ENCODE measurements at places on chromosomes 12 and 14.

DNA sequence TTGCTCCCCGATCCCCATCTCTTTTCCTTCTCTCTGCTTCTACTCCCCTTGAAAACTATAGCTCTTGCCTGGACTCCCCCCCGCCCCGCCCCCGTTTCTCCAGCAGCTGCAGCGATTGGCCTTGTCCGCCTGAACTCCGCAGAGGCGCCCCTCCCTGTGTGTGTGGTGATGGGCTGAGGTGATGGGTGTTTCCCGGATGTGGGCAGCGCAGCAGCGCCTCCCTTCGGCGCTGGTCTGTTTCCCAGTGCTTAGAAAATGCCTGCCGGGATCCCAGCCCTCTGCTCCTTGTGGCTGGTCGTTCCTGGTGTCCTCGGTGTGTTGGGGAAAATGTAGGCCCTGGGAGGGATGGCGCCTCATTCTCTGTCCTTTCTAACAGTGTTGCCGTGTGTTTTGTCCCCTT, 43.3 kb downstream of the GALNT8 start:
- DNase-seq, result no peak

- DNase-seq, result no peak
Measured at GRCh38 chr12:104910196-104910840, 47.8 kb downstream of the SLC41A2 start.

GRCh38 chr12:125519026-125519651, 453.9 kb downstream of the AACS start:
- DNase-seq, result no peak

DNA sequence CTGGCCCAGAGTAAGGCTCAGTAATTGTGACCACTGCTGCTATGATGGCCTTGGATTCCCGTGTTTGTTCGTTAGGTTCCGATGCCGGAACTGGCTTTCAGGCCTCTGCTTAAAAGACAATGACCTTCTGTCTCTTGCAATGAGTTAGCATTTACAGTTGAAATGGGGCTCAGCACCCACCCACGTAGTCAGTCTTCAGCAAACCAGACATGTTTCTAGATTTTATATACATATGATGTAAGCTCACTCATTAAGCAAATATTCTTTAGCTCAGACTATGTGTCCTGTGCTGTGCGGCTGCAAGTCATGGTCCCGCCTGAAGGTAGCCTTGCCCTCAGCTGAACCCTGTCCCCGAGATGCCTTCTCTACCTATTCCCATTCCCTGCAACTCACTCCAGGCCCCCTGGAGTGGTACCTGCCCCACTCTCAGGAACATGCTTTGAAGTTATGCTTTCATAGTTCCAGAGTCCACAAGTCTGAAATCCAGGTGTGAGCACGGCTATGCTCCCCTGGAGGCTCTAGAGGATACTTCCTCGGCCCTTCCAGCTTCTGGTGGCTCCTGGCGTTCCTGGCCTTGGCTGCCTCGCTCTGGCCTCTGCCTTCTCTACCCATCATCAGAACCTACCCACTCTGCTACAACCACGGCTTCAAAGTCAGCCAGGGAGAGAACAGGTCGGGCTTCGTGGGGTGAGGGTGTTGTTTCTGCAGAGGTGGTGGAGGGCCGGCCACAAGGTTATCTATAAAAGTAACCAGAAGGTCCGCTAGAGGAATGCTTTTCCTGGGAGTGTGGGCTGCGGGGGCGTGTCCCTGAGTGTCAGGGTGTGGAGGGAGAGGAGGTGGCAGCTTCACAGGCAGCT, 157.8 kb downstream of the RBM19 start:
- DNase-seq, result no peak

- no peak for DNase-seq
Measured at GRCh38 chr12:9736936-9737705, 4.2 kb upstream of the CLECL1 start.

DNA sequence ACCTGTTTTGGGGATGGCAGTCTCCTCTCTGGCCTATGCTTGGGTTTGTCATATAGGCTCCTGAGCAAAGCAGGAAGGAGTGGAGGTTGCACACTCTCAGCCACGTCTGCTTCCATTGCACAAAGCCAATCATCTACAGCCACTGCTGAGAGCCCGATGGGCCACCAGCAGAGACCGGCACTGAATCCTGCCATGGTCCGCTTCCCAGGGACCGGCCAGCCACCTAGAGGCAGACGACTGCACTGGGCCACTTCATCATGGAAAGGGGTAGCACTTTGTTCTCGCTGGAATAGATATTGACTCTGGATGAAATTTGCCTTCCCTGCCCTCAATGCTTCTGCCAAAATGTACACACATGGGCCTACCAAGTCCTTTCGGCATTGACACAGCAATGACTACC, 22.3 kb downstream of the DLK1 start:
- no peak for DNase-seq

DNA sequence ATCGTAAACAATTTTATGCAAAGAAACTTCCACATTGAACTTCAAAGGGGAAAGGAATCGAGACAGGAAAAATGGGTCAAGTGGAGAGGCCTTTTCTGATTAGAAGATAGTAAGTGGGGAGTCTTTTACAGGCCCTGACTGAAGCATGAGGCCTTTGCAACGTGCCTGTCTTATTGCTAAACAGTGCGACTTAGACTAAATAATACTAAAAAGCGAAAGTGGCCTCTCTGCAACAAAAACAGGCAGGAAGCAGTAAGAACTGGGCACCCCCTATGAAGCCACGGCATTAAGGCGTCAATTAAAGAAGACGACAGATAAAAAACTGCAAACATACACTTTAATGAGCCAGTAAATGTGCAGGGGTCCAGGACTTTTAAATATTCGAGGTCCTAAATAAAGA, 283.4 kb upstream of the GRIP1 start:
- no peak for DNase-seq

GRCh38 chr12:5756338-5756842, 188.7 kb downstream of the ANO2 start:
- no peak for DNase-seq

DNA sequence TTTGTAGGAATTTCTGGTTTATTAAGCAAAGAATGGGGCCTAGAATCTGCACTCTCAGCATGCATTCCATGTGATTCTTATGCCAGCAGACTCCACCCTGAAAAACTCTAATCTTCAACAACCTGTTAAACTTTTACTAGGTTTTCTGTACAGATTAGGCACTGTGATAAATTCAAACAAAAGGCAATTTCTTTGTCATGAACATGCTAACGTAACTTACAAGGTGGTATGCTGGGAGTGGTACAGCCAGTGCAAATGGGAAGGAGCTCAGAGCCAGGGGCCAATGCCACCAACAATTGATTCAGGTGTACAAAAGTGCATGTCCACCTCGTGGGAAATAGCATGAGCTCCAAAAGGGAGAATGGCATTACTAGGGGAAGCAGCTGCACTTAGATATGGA, 83.0 kb downstream of the PPFIBP1 start:
- DNase-seq, result no peak

DNA sequence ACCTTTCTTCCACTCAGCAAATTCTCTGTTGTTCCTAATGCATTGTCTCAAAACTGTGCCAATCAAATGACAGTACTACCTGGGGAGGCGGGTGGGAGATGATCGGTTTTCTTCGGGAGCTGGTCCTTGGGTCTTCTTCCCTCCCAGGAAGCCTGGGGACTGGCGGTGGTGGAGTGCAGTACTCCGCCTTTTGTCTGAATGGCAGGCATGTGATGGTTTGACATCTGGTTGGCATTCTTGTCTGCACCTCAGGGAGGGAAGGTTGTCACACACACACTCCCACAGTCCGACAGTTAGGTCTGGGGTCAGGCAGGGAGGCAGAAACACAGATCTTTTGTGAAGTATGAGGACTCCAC, 114.8 kb downstream of the SNAPC1 start:
- DNase-seq, result no peak

DNA sequence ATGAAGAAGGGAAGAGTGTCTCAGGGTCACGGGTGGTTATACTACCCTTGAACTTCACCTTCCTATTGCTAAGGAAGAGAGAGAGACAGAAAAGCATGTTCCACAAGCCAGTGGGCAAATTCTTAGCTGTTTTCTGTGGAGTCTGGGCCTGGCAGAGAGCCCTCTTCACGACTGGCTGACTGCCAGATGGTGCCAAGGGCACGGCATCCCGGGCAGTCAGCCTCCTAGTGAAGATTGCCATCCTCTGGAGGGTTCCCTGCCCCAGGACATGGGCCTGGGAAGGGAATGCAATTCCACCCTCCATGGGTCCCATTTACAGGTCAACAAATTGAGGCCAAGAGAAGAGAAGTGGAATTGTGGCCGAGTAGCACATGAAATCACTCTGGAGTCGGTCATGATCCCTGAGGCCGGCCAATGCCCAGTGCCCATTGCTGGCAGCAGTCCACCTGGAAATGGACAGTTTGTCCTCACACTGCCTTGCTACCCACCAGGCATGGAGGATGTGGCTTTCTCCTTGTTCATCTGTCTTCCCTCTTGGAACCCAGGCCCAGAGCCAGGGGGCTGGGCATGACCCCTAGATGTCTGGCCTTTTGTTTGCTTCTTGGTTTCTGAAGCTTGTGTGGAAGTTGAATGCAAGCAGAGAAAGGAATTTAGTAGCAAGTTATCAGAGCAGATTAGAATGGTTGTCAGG, 9.9 kb downstream of the TUNAR start:
- DNase-seq, result no peak

DNA sequence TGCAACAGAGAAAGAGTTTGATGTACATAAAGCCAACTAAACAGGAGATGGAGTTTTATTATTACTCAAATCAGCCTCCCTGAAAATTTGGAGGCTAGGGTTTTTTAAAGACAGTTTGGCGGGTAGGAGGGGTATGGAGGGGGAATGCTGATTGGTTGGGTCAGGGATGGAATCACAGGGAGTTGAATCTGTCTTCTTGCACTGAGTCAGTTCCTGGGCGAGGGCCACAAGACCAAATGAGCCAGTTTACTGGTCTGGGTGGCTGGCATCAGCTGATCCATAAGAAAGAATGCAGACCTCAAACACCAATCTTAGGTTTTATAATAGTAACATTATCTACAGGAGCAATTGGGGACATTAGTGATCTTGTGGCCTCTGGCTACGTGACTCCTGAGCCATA, 64.9 kb downstream of the RIN3 start:
- DNase-seq, result no peak

DNA sequence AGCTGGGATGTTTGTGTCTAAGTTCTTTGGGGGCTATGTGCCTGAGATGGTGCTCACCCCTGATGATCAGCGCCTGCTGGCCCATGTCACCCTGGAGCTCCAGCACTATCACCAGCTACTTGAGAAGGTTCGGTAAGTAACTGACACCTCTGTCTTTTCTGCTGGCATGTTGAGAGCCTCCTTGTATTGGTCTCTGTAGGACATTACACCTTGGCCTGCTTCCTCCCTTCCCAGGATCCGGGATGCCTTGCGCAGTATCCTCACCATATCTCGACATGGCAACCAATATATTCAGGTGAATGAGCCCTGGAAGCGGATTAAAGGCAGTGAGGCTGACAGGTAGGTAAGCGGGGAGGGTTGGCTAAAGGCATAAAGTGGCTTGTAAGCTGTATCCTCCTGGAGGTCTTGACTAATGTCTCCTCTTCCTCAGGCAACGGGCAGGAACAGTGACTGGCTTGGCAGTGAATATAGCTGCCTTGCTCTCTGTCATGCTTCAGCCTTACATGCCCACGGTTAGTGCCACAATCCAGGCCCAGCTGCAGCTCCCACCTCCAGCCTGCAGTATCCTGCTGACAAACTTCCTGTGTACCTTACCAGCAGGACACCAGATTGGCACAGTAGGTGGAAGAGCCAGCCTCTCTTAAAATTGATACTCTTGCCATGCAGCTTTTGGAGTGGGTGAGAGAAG, 5.5 kb downstream of the DDIT3 start:
- no peak for DNase-seq

GRCh38 chr14:50726372-50727107, 58.4 kb upstream of the SAV1 start:
- DNase-seq, result no peak

DNA sequence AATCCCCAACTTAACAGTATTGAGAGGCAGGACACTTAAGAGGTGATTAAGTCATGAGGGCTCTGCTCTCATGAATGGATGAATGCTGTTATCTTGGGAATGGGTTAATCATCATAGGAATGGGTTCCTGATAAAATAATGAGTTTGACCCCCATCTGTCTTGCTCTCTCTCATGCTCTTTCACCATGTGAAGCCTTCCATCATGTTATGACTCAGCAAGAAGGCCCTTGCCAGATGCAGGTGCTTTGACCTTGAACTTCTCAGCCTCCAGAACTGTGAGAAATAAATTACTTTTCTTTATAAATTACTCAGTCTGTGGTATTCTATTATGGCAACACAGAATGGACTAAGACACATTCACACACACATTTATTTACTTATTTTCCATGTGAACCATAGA, 89.0 kb upstream of the PPM1H start:
- no peak for DNase-seq

GRCh38 chr14:21317398-21317797, 37.5 kb downstream of the RPGRIP1 start:
- no peak for DNase-seq

- DNase-seq, result no peak
Measured at GRCh38 chr14:100066962-100067361, 1.7 kb downstream of the EVL start.

DNA sequence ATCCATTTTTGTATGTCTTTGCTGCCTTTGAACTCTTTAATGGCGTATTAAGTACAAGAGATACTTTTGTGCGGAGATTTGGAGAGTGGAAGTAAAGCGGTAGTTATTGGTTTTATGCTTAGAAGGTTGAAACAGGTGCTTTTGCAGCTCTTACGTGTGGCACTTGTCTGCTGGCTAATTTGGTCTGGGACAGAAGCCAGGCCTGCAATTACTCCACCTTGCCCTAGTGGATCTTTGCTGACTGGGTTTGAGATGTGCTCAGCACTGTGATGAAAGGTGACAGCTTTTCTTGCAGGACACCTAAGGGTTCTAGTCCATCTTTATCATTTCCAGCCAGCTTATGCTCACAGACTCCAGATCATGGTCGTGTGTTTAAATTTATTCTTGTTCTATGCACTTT, 252.5 kb downstream of the RPL10L start:
- no peak for DNase-seq

GRCh38 chr14:97266653-97267052, 469.5 kb downstream of the VRK1 start:
- DNase-seq, result no peak

- no peak for DNase-seq
Measured at GRCh38 chr12:98736352-98737321, 91.5 kb downstream of the APAF1 start.

DNA sequence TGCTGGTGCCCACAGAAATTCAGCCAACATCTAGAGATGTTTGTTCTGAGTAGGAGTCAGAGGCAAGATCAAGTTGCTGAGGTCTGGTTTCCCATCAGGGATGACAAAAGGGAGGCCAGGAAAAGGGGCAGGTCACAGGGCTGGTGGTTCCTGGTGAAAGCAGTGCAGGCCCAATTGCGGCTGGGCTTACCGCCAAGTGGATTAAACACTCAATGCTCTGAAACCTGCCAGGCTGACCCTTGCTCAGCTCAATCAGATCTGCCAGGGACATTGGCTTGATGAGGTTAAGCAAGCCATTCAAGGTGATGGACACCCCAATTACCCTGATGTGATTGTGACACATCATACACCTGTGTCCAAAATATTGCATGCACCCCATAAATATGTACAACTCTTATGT, 5.5 kb upstream of the OAS1 start:
- DNase-seq, result no peak

DNA sequence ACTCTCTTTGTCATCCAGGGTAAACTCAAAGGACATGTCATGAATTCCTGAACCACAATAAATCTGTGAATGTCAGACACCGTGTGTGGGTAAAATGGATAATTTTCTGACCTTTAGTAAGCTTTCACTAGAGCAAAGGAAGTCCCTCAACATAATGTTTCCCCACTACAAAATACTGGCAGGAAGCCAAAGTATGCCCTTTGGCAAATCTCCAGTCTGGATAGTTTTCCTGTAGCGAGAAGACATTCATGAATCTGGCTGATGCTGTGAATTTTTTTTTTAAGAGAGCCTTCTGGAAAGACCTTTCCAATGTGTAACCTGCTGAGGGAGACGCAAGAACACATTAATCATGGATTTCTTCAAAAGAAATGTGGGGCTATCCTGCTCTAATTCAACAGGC, 389.6 kb upstream of the DDHD1 start:
- DNase-seq, result no peak

Data from activated CD8-positive, alpha-beta memory T cell treated with anti-CD3 and anti-CD28 coated beads for 1 hour (primary cell).